Immature natural killer cell (primary cell): ENCODE measurements at places on chromosomes 13 and 19.

- no peak for DNase-seq
Measured at GRCh38 chr19:33472226-33472625, 49.4 kb downstream of the PEPD start.

DNA sequence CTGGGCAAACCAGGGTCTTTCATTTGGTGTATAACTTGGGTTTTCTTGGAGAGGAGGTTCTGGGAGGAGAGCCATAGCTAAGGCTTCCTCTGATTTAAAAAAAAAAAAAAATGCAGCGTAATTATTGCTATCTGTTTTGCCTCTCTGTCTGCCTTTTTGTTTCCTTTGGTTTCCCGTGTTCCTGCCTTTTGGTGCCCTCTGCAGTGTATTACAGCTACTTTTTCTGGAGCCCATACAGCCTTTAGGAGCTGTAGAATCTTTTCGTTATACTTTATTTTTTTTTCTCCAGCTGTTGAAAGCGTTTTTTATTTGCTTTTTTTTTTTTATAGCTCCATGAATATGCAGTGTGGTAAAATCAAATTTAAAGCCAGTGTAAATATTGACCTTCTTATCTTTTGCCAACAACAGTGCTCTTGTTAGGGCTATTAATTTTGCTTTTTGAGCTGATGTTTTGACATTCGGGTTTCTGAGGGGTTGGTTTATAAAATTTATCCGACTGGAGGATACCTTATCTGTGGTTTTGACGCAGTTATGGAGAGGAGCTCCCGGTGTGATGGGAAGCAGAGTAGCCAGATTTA, 38.1 kb downstream of the ZNF493 start:
- DNase-seq = no peak

GRCh38 chr19:13095934-13096927, 6.4 kb downstream of the LYL1 start:
- DNase-seq = no peak

DNA sequence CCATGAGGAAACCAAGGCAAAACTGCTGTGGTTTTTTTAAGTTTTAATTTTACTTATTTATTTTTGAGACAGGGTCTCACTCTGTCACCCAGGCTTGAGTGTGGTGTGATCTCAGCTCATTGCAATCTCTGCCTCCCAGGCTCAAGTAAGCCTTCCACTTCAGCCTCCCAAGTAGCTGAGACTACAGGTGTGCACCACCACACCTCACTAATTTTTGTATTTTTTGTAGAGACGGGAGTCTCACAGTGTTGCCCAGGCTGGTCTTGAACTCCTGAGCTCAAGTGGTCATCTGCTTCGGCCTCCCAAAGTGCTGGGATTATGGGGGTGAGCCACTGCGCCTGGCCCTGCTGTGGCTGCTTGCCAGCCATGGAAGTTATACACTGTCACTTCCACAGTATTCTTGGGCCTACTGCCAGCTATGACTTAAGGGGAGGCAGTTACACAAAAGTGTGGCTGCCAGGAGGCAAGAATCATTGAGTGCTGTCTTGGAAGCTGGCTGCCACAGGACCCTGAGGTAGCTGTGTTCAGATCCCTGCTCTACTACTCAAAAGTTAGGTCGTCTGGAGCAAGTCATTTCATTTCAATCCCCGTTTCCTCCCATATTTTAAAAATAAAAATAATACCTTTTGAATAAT, 12.7 kb downstream of the FARP1 start:
- DNase-seq = no peak

DNA sequence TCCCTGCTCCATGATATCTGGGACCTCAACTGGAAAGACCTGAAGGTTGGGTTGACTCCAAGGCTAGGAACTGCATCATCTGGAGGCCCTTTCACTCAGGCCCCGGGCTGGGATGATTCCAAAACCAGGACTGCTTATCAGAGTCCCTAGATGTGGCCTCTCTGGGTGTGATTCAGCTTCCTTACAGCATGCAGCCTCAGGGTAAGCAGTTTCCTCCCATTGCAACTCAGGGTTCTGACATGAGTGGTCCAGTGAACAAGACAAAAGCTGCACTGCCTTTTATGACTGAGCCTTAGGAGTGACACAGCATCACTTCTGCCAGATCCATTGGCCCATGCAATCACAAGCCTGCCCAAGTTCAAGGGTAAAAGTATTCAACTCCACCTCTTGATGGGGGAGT, 502.8 kb downstream of the COG6 start:
- DNase-seq = no peak

- DNase-seq = no peak
Measured at GRCh38 chr13:59950266-59950665, 213.5 kb downstream of the DIAPH3 start.

GRCh38 chr13:77740931-77741596, 43.6 kb downstream of the SLAIN1 start:
- no peak for DNase-seq

- DNase-seq = no peak
Measured at GRCh38 chr19:7699003-7699402, 2.9 kb downstream of the FCER2 start.

DNA sequence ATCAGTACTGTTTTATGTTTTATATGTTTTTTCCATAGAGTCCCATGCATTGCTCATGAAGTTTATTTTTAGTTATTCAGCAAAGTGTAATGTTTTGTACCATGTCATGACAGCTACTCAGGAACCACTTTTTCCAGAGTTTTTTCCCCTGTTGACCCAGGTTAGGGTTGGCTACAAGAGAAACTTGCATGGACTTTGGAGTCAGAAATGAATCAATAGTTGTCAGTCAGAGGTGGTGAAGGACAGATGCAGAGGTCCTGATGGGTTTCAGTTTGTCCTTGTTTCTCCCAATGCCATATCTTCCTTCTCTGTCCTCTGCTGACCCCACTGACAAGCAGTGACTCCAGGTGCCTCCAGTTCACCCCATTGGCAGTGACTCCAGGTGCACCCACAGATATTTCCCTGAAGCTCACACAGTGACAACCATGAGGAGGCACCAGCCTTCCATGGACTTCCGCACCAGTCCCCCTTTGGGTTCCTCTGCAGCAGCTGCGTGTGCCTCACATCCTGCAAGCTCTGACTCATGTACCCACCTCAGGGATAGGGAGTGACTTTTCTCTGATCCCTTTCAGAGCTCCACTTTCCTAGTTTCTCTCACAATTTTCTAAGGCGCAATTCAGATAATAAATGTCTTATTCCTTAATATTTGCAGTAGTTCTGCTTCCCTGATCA, 92.1 kb downstream of the AKAP11 start:
- DNase-seq = no peak
